Chondrocyte (in vitro differentiated cells): ENCODE measurements at places on chromosomes 5 and 9. TPM values are rescaled to one million over a fixed set of nuclear protein-coding genes. Genes with fewer than 3 reads are reported as not detected.

Gene SPACA9
- total RNA-seq: 3.3 to 5.4 TPM (median 3.7 TPM) in 3 replicates

Gene PTPRD
- 5.7 to 15.6 TPM (median 6.8 TPM) in 3 replicates for total RNA-seq

Gene NUDT12
- total RNA-seq: 5.0 to 7.6 TPM (median 7.4 TPM) in 3 replicates

Gene PCDHGB3
- 0.21 to 0.36 TPM (median 0.30 TPM) in 3 replicates for total RNA-seq

Gene FAM200C
- 3.9 to 7.2 TPM (median 4.1 TPM) in 3 replicates for total RNA-seq

Gene PCDHB12
- total RNA-seq: 1.5 to 2.4 TPM (median 1.7 TPM) in 3 replicates

Gene OR1Q1
- not detected in 3 replicates for total RNA-seq
